ENCODE measurements at places on chromosomes 2 and 18.

GRCh38 chr2:225994748-225995405 is 595.4 kb downstream of the NYAP2 start:
- DNase-seq: no peak

DNA sequence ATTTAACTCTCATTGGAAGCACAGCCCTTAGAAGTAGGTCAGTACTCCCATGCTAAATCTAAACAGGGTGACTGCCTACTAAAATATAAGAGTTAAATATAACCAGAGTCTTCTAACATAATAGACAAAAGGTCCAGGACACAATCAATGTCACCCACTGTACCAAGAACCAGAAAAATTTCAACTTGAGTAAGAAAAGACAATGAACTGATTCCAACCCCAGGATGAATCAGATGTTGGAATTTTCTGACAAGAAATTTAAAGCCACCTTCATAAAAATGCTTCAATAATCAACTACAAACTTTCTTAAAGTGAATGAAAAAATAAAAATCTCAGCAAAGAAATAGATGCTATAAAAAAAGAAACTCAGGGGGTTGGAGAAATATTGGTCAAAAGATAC is 71.3 kb upstream of the NPAS2 start:
- no peak for DNase-seq

- no peak for DNase-seq
These were observed 20.4 kb downstream of the COL6A3 start for GRCh38 chr2:237393523-237393922.

DNA sequence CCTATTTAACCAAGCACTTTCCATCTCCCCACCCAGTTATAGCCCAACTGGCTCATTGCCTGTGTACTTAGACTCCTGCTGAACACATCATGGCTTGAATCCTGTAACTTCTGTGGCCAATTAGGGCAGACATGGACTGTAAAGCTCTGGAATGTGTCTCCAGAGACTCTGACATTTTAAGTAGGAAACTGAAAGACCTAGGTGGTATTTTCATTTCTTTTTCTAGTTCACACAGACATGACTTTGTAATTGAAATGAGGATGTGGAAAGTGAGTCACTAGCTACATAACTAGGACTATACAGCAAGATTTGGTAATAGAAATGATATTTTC is 12.2 kb downstream of the DOK1 start:
- no peak for DNase-seq

DNA sequence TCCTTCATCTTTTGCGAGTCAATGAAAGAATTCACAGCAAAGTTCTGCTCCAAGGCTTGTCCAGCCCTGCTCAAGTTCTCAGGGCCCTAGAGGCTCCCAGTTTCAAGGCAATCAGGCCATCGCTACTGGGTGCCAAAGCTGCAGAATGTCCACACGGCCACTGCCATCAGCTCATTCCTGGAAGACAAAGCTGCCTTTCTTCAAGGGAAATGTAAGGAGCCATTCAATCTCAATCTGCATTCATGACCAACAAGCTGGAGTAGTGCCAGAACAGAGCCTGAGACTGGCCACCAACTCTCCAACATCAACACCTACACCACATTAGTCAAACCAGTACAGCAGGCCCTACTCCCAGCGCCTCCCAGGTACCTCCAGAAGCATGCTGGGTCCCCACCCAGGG is 202.2 kb downstream of the TCF4 start:
- DNase-seq: no peak

DNA sequence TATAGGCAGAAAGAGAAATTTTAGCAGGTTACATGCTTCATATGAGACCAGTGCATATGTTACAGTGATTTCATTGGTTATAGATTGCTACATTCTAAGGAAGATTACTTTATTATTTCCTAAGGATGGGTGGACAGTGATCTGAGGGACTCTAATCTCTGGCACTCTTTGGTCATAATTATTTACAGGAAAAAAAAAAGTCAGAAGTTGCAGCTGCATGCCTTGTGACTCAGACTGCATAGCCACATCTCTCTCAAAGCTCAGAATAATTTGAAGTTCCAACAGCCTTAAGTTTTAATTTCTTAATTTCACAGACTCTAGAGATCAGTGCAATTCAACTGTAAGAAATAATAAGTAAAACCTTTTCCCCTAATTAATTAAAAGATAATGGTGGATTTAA is 27.1 kb upstream of the BARD1 start:
- no peak for DNase-seq

DNA sequence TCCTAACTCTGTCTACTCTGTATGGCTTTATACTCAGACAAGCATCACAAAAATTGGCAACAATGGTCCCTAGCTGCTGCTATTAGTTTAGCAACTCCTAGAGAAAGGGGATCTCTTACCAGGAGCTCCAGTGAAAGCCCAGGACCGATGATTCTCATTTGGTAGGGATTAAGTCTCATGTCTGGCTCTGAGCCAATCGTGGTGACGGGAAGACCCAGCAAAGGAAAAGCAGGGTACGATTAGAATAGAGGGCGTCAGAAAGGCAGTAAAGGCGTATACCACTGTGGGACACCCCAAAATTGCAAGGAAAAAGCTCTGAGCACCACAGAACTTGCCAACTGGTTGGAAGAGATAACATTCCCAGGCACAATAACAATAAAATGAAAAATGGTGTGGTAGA is 129.5 kb downstream of the MTCL1 start:
- no peak for DNase-seq

GRCh38 chr2:183089192-183089851 is 10.8 kb downstream of the DUSP19 start:
- DNase-seq: no peak

- no peak for DNase-seq
These were observed 125.8 kb upstream of the EPB41L3 start for GRCh38 chr18:5669585-5669984.

DNA sequence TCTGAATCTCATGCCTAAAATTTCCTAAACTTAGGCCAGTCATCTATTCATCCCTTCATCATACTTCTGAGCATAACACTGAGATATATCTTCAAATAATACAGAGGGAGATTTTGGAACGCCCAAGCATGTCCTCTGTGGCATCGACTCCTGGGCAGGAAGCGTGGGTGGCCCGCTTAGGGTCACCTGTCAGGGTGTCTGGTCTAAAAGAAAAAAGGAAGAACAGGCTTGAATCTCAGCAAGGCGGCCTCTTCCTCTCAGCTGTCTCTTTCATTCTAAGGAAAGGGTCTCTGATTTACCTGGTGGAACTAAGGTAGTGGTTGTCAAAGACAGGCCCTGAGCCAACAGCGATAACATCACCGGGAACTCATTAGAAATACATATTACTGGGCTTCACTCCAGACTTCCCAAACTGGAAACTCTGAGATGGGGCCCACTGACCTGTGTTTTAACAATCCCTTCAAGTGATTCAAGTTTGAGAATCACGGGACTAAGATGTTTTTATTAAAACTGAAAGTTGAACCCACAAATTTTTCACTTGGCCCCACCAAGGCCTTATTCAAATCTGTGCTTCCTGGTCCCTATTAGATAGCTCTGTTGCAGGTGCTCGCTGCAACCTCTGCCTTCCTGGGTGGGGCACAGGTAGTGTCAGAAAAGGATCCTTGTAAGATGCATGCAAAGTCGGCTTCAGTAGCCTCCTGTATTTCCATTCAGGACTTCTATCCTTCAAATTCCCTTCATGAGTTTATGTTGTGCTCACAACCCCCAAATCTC is 162.3 kb upstream of the CCDC68 start:
- no peak for DNase-seq

DNA sequence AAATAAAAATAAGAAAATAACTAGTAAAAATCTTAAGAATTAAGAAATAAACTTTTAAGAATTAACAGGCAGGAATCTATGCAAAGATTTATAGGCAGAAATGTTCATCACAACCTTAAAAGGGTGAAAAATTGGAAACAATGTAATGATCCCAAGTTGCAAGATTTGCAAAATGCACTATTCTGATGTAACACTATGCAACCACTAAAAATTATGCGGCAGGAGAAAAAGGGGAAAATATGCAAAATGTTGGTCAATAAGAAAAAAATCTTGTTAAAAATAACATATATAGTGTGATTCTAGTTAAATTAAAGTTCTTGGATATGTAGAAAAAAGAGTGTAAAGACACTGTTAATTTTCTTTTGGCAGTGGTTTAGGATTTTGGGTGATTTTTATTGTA is 132.8 kb downstream of the UPP2 start:
- no peak for DNase-seq

GRCh38 chr2:43637030-43637803 is at the start of gene PLEKHH2:
Gene PLEKHH2, plus strand, starts transcription at chr2:43637260. Its CDS starts 7,414 bp downstream, at chr2:43644674.
- DNase-seq: peak; percentile 77

- no peak for DNase-seq
These were observed 19.2 kb downstream of the SPTBN1 start for GRCh38 chr2:54475285-54475684.

DNA sequence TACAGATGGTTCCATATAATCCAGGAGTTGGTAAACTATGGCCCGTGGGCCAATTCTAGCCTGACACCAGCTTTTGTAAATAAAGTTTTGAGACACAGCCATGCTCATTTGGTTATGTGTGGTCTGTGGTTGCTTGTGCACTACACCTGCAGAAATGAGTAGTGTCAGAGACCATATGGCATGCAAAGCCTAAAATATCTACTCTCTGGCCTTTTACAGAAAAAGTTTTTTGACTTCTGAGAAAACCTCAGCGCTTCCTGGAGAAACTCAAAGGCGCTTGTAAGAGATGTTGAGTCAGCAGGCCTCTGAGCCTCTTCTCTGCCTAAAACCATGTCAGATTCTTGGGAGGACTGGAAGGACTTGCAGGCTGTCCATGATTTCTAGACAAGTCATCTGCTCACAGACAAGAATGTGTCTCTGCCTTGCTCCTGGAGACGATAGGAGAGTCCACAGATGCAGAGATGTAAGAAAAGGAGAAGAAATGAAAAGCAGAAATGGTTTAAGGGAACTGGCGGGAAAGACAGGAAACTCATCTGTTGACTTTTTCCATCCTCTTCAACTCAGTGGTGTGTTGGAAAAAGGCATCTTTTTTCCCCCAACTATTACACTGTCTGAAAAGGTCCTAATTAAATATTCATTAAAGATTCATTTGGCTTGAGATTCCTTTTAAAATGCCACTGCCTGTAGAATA is 5.2 kb downstream of the TTC39C start:
- no peak for DNase-seq

DNA sequence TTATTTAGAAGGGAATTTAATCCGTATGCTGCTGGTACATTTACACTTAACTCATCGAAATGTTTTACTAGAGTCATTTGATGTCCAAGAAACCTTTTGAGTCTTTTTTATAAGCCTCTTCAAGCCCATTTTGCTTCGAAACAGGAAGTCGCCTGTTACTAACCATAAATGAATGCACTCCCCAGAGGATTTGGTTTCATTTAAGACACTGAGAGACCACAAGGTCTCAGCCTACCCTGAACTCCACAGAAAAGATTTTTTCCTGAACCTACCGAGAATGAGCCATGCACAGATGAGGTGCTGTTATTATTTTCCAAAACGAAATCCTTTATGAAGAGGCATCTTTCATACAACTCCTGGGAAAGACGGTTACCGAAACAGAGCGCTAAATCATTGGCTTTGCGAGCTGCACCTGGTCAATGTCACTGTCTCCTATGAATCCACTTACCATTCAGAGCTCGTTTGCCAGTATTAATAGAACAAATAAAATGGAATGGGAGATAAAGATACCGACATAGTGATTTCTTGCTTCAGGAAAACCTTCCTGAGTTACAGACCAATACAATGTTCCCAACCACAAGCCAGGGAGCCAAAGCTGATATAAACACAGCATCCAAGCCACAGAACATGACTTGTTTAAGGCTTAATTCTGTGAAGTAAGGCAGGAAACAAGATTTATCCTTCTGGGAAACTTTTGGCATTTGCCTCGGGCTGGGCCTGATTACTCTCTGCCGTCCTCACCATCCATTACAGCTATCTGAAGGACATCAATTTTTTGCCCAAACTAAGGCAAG is 382.1 kb downstream of the OSR1 start:
- no peak for DNase-seq

DNA sequence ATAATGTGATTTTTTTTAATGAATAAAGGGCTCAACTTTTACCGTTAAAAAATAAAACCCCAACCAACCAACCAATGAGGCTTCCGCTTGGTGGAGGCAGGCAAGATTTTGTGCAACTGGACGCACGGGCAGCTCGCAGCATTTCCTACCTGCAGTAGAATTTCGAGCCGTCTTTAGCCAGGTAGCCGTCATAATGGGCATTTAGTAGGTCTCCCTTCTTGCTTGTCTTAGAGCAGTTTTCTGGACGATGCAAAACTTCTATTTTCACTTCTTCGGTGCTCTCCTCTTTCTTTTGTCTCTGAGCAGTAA is 316 bp downstream of the FKBP7 start:
- DNase-seq: no peak

DNA sequence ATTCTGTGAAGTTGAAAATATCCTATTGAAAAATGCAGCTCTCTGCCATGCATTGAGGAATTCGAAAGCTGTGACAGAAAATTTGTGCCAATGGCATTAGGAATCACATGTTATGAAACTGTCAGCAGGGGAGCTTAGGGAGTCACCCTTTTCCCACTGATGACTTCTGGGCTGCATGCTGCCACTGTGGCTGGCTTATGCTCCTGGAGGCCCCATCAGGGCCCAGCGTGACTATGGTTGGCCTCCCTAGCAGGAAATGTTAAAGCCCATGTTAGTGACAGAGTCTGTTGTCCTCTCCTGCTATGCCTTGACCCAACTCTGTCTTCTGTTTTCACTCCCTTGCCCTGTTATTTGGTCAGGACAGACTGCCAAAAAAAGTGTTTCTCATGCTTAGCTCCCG is 139.5 kb upstream of the DAPL1 start:
- DNase-seq: no peak

DNA sequence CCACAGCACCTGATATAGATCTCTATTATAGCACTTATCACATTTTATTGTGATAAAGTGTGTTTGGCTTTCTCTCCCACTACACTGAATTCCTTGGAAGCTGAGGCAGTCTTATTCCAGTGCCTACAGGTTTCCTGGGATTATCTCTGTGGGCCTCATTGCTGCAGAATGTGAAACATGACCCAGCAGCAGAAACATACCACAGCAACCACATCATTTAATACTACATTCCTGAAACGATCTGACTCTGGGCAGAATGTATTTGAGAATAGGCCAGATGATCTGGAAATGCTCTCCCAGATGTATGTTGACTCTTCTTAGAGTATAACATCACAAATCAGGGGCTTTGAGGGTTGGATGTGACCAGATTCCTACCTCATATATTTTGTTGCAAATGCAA is 323.5 kb upstream of the TANK start:
- DNase-seq: no peak

DNA sequence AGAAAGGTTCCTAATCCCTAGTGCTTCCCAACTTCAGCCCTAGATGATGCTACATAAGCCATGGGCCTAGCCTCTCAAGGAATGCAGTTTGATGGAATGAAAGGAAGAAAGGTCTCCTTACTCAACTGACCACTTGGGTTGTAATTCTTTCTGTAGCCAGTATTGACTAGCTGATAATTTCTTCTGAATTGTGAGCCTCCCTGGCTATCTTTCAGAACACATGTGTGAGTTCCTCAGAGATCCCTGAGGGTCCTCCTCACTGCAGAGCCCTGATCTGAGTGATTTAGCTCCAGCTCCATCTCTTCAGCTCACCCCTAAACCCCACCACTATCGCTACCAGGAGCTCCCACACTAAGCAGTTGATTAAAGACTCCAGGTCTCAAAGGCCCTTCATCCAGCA is 31.5 kb downstream of the CFAP210 start:
- DNase-seq: no peak

Measured in stimulated activated CD8-positive, alpha-beta memory T cell treated with anti-CD3 and anti-CD28 coated beads, Interleukin-15, amount 100 ng/mL, for 24 hours (primary cell).